ENCODE measurements at places on chromosomes 1 and 21.
A peak's percentile ranks its signal among the peaks of the same experiment; 100 is the strongest.

DNA sequence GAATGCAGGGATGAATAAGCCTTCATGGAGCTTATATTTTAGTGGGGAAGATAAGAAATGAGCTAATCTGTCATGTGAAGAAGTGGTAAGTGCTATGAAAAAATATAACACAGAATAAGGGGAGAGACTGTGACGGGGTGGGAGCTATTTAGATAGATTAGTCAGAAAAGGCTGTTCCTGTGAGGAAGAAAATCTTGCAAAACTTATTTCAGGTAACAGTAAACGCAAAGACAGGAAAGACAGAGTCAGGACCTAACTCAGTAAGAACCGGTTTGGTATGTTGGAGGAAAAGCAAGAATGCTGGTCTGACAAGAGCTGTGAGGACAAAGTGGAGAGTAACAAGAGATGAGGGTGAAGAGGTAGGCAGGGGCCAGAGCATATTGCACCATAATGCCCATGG is 22.0 kb downstream of the GNAI3 start:
- DNase-seq = no peak

GRCh38 chr1:94253456-94254017 is 16.2 kb upstream of the ARHGAP29 start:
- DNase-seq = no peak

DNA sequence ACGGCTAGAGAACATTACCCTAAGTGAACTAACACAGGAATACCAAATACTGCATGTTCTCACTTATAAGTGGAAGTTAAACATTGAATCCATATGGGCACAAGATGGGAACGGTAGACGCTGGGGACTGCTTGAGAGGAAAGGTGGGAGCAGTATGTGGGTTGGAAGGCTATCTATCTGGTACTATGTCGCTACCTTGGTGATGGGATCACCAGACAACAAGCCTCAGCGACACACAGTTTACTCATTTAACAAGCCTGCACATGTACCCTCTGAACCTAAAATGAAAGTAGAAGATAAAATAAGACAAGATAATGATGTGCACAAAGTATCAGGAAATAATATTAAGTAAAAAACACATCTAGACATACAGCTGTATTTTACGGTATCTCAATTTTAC is 819 bp downstream of the PYHIN1 start:
- DNase-seq = no peak

DNA sequence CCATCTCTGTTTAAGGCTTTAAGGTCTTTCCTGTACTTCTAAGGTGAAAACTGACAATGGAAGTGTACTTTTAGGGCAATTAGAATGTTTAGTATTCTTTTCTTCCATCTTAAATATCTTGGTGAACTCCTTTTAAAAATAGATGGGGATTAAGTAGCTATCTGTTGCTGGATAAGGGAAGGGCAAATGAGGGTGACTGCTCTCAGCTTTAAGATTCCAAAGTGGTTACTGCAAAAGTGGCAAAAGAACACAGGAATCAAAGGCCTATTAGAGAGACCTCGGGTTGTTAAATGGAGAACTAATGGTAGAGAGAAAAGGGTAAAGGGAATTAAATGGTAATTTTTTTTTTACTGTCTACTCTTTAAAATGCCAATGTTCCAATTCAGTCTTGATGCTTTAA is 774.1 kb upstream of the B3GALT2 start:
- DNase-seq = no peak

GRCh38 chr1:4636186-4636585 is 18.2 kb upstream of the AJAP1 start:
- DNase-seq = no peak

- DNase-seq = no peak
Observed at GRCh38 chr1:15219280-15220023, 27.6 kb upstream of the FHAD1 start.

GRCh38 chr1:119410961-119411360 is 4.0 kb upstream of the HSD3B2 start:
- no peak for DNase-seq

DNA sequence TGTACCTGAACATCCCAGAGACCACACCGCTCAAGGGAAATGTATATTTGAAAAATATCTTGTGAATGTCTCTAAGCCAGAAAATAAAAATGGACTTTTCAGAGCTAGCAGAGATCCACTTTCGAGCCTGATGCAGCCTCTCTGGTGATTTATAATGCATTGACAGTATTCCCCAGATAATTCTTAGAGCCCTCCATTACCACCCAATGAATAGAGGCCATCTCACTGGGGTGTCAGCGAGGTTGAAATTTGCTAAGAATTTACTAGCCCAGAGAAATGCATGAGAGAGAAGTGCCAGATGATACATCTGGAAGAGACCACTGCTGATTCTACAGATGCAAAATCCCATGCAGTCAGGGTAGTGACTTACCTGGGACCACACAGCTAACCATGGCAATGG is 25.5 kb upstream of the NTPCR start:
- DNase-seq = no peak

DNA sequence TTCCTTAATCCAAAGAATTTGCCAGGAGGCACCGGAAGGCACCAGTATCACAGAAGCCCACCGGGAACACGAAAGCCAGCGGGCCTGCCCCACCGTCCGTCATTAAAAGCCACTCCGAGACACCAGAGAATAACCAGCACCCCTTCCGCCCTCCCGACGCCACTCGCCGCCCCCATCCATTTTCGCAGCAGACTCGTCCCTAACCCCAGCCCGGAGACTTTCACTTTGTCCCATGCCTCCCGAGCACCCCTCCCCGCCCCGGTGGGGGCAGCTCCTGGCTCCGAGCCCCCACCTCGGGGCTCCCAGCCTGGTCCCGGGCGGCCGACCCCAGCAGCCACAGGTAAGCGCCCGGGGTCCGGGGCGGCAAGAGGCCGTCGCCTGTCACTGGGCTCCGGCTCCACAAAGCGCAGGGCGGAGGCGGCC is 105.4 kb downstream of the SLC45A1 start:
- DNase-seq = peak; percentile 31

- no peak for DNase-seq
Observed at GRCh38 chr21:45093035-45093532, 18.7 kb downstream of the ADARB1 start.

GRCh38 chr1:78603206-78603605 is 17.0 kb upstream of the IFI44L start:
- DNase-seq = no peak

DNA sequence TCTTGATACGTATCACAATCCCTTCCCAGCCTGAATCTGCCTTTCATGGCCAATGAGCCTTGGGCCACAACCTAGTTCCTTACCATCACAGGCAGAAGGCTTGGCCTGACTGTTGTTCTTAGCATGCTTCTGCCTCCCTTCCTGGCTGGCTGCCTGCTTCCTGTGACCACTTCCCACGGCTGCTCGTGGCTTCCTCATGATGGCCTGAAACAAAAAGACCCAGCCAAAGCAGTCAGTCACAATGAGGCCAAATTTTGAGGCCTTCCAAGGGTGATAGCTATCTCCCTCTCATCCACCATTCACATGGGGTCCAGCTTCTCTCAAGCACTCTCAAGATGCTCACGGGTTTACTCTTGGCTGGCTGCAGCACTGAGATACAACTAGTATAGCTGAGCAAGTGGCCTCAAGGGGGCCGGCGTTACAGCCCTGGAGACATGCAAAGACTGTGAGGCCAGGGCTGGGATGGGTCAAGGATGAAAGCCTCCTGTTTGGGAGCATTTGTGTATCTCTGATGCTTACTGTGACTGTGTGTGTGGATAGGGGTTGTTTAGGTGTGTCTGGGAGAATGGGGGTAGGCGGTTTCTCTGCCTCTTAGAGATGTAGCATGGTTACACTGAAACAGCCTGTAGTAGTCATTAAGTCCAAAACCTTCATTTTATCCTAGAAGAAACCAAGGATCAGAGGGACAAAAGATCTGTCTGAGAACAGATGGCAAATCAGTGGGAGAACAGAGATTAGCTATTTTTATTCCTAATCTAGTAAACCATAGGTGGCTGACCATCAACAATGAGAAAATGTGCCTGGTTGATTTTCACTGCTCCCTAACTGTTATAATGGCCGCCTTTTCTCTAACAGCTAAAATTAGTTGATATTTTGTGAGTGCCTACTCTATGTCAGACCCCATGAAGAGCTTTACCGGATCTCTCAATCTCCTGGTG is 5.4 kb upstream of the TOE1 start:
- no peak for DNase-seq

GRCh38 chr1:25527226-25527846 is 16.1 kb upstream of the LDLRAP1 start:
- DNase-seq = no peak

DNA sequence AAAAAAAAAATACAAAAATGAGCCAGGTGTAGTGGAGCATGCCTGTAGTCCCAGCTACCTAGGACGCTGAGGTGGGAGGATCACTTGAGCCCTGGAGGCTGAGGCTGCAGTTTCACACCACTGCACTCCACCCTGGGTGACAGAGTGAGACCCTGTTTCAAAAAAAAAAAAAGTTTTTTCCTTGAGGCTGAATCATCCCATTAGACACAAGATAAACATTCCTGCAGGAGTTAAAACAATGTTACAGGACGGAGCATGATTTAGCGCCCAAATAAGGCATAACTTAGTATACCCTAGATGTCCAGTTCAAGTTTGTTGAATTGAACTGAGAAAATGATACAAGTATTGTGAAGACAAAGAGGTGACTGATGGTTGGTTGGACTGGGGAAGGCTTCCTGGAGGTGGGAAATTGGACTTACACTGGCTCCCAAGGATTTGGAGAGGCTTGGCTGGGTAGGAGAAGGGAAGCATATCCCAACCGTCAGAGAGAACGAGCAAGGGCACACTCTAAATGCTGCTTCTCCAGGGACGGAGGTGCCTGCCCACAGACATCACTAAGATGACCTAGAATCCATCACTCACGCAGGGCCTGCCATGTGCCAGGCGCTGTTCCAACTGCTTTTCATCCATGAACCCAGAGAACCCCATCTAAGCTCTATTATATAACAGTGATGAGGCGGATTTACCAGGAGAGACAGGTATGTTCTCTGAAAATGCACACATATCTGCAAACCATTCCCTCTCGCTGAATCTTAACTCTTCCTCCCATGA is 610.6 kb downstream of the KIF26B start:
- no peak for DNase-seq

DNA sequence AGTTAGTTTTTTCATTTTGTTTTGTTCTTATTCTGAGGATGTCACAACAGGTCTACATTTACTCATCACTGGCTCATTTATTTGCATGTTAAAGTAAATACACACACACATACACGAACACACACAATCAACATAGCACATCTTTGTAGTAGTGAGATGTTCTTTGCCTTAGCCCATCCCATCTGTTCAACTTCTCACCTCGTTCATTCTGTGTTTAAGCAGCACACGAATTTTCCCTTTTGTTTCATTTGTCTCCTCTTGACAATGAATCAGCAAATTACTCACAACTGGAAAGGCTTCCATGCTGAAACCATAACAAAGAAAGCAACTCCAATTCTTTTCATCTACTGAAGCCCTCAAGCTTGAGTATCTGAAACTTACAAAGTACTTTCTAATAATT is 133.3 kb upstream of the CHRM3 start:
- DNase-seq = no peak

- DNase-seq = no peak
Observed at GRCh38 chr21:16330082-16330907, 600.5 kb downstream of the USP25 start.

- DNase-seq = no peak
Observed at GRCh38 chr1:150165622-150166612, 16.2 kb downstream of the PLEKHO1 start.

DNA sequence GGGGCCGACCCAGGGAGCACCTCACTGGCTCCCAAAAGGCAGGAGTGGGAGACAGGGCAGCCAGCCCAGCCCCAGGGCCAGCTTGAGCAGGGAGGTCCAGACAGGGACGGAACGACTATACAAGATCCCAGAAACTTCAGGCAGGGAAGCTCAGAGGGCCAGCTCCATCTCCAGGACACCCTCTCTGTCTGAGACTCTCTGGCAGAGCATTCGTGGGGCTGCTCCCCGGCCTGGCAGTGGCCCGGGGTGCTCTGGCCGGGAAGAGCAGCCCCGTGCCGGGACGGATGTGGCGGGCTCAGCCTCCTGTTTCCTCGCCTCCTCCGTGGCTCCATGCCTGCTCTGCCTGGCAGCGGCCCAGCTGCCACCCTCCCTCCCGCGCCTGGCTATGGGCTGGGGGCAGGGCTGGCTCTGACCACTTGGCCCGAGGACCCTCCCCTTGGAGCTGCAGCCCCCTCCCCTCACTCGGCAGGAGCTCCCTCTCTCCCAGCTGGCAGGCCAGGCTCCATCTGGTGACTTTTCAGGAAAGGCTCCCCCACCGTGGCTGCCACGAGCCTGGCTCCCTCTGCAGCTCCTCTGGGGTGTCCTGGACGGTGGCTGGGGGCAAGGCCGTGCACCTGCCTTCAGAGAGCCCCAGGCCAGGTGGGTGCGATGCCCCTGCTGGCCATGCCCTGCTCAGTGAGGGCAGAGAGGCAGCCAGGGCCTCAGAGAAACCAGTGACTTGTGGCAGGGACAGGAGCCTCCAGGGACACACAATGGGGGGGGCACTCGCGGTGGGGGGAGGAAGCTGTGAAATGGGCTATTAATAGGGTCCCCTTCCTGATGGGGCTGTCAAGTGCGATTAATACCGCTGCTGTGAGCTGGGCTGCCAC is 5.6 kb upstream of the PLCH2 start:
- no peak for DNase-seq

GRCh38 chr1:17893891-17894631 is 138.9 kb downstream of the ACTL8 start:
- no peak for DNase-seq

DNA sequence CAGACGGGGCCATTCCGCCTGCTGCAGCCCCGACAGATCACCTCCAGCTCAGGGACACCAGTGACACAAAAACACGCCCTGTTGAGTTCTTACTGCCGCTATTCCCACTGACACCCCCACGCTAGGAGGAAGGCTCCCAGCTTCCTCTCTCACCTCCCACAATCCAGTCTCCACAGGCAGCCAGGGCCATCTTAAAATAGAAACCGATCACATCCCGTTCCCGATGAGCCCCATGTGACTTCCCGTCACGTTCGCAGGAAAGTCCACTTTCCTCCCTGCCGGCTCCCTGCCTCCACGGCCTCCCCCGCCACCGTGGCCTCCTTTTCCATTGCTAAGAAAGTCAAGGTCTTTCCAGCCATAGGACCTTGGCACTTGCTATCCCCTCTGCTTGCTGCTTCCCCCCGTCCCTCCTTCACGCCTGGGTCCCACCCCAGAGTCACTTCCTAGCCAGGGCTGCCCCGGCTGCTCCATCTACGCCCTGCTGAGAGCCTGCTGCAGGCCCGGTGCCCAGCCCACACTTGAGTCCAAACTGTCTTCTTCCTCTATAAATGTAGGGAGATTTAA is 24.0 kb upstream of the DDOST start:
- DNase-seq = no peak

- DNase-seq = peak; percentile 48
Observed at GRCh38 chr21:36135391-36136102, 668 bp downstream of the CBR3 start.

- no peak for DNase-seq
Observed at GRCh38 chr1:111448482-111448917, 556 bp downstream of the WDR77 start.

GRCh38 chr1:201634261-201634660 is 95.3 kb downstream of the NAV1 start:
- no peak for DNase-seq

Data from GM12891 (cell line).